ENCODE measurements at places on chromosomes 11 and 22.

DNA sequence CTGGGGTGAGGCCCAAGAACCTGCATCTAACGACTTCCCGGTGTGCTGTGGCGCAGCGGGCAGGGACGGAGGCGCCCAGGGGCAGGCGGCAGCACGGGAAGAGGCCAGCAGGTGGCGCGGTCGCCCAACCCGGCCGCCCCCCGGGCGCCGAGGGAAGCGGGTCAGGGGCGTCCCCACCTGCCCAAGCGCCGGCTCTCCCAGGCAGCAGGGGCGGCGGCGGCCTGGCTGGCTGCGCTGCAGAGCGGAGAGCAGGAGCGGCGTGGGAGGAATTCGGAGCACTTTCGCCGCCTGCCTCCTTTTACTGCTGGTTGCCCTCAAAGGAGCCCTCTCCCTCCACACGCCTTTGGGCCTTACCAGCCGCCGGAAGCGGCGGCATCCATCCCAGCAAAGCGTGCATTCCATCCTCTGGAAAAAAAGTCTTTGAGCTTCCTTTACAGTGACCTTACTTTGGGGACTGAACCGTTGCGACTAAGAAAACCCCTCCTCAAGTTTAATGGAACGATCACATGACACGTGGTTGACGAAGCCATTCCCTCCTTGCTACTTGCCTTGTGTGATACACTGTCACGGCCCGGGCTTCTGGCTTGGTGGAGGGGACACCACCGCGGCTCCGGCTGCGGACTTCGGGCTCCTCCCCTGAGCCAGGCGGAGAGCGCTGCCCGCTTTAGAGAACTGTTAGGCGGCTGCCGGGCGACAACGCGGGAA is 106.8 kb upstream of the CLMP start:
- DNase-seq: peak; percentile 78

- DNase-seq: no peak
These were observed 32.2 kb downstream of the TUG1 start for GRCh38 chr22:31001124-31001770.

- no peak for DNase-seq
These were observed 39.7 kb downstream of the ACAT1 start for GRCh38 chr11:108160970-108161566.

DNA sequence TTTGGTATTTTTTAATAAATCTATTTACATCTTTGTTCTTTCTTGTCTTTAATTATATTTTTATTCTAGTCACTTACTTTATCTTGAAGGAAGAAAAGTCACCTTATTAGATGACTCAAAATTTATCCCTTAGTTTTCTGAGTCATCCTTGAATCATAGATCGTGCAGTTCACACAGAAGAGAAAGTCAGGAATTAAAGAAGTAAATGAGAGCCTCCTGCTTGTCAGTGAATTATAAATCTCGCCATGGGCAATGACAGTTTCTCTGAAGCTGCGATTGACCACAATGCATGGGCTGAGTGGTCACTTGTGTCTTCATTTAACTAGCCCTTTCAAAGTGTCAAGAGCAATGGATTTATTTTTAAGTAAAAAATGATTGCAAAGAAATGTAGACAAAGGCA is 91.2 kb downstream of the LUZP2 start:
- no peak for DNase-seq

DNA sequence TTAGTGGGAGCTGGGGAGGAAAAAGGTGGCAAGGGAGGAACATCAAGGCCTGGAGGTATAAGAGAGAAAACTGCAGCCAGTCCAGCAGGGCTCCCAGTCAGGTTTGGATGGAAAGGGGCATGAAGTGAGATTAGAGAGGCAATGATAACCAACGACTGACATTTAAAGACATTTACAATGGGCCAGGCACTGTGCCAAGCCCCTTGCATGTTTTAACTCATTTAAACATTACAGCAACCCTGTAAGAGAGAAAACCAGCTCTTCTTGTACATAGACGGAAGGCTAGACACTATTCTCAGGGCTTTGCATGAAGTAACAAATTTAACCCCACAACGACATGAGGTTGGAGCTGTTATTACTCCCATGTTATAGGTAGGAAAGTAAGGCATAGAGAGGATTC is 32.1 kb upstream of the PAK1 start:
- DNase-seq: no peak

- no peak for DNase-seq
These were observed 1.5 kb downstream of the RAB30 start for GRCh38 chr11:83070044-83070701.

DNA sequence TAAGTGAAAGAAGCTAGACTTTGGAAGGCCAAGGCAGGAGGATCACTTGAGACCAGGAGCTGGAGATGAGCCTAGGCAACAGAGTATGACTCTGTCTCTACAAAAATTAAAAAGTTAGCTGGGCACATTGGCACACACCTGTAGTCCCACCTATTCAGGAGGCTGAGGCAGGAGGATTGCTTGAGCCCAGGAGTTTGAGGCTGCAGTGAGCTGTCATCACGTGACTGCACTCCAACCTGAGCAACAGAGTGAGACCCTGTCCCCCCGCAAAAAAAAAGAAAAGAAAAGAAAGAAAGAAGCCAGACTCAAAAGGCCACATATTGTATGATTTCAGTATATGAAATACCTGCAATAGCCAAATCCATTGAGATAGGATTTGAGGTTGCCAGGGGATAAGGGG is 7.9 kb upstream of the CAPN5 start:
- no peak for DNase-seq

DNA sequence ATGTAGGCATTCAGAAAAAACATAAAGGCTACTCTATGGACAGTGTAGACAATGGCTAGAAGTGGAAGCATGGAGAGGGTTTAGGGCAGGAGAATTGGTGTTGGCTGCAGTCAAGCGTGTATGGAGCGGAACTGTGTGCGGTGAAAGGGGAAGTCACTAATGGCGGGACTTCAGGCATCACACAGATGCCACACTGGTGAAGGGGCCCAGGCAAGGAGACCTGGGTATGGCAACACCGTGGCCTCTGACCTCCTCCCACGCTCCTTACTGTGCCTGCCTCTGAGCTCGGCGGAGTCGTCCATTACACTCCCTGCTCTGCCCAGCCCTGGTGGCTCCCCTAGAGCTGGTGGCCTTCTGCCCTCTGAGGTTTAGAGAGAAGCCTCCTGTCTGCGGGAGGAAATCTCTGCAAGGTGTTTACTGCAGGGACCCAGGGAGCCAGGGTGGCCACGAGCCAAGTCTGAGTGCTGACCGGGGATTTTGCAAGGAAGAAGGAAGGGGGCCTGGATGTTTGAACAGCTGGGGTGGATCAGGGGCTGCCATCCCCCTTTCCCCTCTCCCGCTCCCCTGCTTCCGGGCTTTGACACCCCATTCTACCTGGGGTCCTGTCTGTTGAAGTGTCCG is 75.1 kb upstream of the TSPAN18 start:
- no peak for DNase-seq

- no peak for DNase-seq
These were observed 73.0 kb downstream of the CD44 start for GRCh38 chr11:35211952-35212351.
